Cortex of kidney (tissue), 1 donor: ENCODE measurements at places on chromosomes 5 and 9.

DNA sequence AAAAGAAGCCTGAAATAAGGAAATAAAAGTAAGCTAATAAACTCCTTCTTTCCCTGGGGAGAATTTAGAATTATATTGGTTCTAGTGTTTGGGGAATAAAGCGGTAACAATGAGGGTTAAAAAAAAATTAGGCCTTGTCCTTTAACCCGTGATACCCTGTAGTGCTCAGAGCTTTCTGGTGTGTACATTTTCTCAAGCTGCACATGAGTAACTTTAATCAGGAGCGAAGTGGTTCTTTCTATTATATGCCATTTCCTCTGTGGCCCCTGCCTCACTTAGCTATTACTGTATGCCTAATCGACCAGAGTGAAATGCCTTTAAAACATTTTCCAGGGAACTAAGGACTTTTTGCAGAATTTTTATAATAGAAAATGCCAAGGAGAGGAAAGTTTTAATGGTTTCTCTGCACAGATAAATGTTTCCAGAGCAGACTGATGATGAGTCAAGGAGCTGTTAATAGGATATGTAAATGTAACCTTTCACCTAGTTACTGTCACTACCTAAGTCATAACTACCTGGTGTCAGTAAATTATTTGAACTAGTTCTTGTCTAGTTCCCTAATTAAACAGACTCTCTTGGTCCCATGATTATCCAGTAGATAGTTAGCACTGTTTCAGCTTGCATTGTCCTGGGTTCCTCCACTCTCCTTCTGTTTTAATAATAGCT is 7.6 kb downstream of the PAM start:
- no peak for DNase-seq

- no peak for DNase-seq
Measured at GRCh38 chr5:93163010-93163663, 417.9 kb downstream of the NR2F1-AS1 start.

DNA sequence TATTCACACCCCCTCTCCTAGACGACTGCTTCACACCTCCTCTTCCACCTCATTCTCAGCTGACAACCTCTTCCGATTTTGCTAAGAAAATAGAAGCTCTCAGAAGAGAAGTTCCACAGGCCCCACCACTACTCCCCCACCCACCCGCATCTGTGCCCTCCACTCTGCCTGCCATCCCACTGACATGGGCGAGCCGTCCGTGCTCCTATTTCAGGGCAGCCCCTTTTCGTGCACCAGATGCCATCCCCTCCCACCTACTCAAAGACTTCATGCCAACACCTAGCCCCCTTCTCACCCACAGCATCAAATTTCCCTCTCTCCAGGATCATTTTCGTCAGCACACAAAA is 34.6 kb upstream of the JADE2 start:
- DNase-seq, result no peak

DNA sequence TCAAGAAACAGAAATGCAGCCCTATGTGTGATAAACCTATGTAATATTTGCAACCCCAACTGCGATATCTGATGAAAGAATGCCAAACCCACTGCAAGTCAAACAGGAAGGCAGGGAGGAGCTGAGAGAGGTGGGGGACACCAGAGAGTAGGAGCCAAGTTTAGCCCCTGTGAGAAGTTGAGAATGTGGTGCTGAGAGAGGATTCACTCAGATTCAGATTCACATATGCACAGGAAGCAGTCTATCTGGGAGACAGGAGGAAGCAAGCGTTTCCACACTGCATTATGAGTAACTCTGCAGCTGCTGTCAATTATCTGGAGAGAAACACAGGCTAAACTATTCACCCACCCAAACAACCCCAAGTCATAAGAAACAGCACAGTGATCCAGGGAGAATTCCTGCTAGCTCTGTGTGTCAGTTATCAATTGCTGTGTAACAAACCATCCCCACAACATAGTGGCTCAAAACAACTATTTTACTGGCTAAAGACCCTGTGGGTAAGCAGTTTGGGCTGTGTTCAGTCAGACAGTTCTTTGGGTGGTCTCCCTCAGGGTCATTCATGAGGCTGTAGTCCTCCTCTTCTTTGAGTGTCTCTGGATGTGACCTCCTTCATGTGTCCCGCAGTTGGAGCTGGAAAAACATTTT is 161.9 kb upstream of the RAI14 start:
- DNase-seq, result no peak
